NCI-H2171 treated with DMSO at 0.1 percent for 48 hours (cell line): ENCODE measurements at places on chromosomes 7 and 10.

DNA sequence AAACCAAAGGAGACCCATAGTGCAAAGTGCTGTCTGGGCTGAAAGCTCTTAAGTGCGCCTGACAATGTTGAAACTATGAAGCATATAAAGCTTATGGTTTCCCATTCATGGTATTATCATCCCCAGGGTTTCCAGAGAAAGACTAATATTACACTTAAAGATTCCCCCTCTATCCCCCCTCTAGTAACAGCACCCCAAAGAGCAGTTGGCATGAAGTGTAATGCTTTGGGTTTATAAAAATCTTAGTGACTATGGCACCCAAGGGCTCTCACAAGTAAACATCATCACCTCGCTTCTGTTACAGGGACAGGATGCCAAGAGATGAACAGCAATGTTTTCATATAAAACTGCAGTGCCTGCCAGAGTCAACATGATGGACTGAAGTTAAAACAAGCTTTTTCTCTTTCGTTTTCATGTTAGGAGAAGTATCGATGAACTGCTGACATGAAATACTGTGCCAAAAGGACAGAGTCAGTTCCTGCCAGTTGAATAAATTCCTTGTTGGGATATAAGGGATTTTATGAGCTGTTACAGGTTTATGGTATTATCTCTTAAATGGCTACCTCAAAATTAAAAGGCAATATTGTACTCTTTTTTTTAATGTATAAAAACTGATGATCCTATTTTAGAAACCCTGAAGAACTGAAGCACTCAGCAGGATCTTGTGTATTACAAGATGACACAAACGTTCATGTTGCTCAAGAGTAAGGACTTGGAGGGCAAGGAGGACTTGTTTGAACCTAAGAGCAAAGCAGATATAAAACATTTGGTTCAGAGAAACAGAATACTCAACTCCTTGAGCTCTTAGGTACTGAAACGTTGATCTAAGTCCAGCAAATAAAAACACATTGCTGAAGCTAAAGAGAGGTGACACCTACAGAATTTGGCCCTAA lies 203.7 kb upstream of the IMMP2L start:
- no peak for DNase-seq

DNA sequence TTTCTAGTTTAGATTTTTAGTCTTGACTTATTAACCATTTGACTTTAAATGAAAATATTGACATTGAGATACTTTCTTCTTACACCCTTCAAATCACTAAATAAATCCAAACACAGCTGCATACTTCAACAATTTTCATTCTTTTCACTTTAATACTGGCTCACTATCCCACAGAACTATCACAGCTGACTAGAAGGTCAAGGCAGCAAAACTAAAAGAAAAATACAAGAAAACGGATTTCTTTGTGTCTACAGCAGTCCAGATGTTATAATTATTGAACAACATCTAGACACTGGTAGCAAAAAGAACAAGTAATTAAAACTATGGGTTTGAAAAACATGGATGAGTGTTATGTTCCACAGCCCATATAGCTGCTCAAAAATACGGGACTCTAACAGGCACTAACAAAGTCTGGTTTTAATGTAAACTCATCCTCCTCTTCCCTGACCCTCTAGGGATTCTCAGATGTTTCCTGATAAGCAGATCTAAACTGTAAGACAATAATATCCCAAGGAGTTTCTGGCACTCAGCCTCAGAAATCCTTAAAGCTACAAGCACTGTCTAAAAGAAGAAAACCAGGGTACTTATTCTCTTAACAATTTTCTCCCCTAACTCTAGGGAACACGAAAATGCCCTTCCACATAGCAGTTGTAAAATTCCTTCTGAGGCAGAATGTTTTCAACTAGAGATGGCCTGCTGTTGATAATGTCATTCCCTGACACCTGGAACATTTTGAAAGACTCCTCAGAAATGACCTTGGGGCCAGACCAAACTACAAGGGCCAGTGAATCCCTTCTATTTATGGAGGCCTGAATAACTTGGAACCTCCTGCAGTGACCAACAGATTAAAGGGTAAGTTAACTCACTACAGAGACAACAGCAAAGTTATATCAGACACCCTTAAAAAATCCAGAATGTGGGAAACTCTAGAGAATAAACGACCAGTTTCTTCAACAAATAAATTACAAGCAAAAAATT lies 12.8 kb downstream of the DNMBP start:
- peak; percentile 52 for DNase-seq

GRCh38 chr10:3538291-3538655 lies 246.7 kb downstream of the KLF6 start:
- no peak for DNase-seq

DNA sequence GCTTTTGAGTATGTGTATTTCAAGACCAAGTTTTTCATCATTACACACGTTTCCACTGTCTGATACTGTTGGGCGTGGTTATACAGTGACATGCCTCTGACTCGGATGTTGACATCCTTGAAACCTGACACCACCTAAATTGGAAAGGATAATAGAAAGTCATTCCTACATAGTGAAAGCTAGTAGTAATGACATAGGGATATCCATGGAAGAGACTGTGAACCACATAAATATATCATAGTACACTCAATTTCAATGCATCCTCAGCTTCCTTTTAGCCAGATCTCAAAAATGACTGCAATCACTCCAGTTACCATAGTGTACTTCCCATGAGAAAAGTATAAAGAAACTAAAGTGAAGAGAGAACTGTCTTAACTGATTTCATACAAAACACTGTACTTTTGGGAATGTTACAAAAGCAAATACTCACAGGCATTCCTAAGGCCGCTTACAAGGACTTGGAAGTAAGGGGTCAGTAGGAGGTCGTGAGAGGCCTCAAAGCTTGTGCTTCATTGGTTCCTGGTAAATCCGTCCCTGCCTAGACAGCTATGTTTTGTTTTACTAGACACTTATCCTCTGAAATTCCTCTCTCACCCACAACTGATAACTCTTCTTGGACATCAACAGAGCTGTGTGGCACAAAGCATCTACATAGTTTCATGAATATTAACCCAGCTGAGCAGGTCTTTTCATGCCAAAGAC lies 71.8 kb upstream of the VWDE start:
- DNase-seq: peak; percentile 25

GRCh38 chr10:92868036-92868435 lies 19.7 kb downstream of the EXOC6 start:
- DNase-seq: no peak

DNA sequence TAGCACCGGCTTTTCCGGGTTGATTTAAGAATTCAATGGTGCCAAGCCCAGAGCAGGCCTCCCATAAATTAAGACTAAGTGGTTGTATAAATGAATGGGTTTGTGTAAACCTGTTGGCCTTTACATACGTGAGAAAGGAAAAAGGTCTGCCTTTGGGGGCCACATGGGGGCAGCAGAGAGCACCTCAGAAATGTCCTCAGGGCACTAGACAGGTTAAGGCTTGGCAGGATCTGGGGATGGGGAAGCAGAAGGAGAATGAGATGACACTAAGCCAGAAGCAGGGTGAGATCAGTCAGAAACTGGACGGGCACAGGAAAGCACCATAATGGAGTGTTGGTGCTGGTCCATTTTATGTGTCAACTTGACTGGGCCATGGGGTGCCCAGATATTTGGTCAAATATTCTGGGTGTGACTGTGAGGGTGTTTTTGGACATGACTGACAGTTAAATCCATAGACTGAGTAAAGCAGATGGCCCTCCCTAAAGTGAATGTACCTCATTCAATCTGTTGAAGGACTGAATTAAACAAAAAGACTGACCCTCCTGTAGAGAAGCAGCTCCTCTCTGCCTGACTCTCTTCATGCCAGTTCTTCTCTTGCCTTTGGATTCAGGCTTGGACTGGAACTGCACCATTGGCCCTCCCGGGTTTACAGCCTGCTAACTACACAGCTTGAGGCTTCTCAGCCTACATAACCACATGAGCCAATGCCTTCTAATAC lies 58.9 kb downstream of the FRMPD2 start:
- peak; percentile 33 for DNase-seq

GRCh38 chr7:2165610-2166594 lies 66.8 kb downstream of the MAD1L1 start:
- no peak for DNase-seq

GRCh38 chr10:85604884-85605283 lies 761.7 kb downstream of the GRID1 start:
- DNase-seq: no peak

DNA sequence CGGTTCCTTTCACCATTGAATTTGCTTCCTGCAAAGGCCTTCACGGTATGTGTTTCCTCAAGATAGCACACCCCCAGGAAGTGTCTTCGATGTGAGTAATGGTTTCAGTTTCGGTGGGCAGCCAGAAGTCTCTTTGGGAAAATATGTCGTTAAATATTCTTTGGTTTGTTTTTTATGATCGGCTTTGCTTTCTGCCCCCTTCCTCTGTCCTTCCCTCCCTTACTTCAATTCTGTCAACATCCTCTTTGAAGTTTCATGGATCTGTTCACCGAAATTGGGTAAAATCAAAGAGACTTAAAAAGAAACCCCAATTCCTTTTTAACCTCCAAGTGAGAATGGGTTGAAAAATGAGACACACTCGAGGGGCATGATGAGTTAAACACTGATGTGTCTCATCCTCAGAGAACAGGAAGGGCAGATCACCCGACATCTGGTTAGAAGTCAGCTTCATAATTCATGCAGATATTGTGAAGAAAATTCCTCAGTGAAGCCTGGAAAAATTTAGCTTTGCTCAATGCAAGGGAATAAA lies 170.8 kb upstream of the HABP2 start:
- no peak for DNase-seq

- no peak for DNase-seq
Measured at GRCh38 chr7:141133646-141134045, 59.8 kb downstream of the TMEM178B start.

DNA sequence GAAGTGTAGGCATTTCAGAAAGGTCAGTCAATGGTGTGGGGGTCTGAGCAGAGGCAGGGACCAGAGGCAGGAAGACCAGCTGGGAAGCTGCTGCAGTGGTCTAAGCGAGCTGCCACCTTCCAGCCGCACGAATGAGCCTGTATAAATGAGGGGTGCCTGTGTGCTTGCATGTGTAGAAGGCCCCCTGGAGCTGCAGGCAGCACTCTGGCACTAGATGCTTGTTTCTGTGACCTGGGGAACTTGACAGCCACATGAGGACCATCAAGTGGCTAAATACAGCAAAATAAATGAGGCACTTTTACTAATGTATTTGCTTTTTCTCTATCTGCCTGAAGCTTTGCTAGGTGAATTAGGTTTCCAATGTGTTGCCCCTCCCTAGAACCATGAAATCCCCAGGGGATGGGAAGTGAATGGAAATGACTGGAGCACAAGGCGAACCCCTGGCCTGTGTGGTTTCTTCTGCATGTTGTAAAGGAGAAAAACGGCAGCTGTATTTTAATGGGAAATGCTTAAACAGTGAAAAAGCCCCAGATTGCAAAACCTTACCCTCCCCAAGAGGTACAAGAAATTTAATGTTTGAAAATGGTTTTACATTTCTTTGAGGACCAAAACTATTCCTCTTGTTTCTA lies 57.7 kb downstream of the PYROXD2 start:
- DNase-seq: peak; percentile 5

- DNase-seq: no peak
Measured at GRCh38 chr7:29488977-29489376, 74.7 kb upstream of the PRR15 start.

- peak; percentile 90 for DNase-seq
Measured at GRCh38 chr10:77879710-77880109, 46.8 kb downstream of the DLG5 start.

DNA sequence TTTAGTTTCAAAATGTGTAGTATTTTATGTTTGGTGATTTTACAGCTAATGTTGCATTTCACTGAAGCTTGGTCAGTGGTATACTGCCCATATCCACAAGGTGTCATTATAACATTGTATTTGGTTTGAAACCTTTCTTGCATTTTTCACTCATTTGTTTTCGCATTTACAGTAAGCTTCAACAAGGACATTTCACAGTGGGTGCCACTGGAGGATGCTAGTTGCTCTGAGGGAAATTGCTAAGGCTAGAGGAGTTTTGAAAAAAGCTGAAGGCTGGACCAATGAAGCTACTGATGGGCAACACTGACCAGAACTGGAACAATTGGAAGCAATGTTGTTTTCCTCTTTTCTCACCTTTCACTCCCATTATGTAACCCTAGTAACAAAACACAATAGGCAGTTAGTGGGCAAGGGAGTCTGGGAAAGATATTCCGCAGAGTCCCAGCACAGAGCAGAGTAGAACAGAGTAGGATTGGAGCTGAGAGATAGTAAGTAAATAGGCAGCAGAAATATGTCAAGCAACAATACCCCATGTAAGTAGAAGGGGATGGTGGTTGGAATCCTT lies 23.6 kb upstream of the SRI start:
- peak; percentile 23 for DNase-seq

GRCh38 chr7:103547451-103548284 lies 101.7 kb upstream of the SLC26A5 start:
- DNase-seq: no peak

- DNase-seq: no peak
Measured at GRCh38 chr10:77188000-77188395, 449.6 kb downstream of the KCNMA1 start.

DNA sequence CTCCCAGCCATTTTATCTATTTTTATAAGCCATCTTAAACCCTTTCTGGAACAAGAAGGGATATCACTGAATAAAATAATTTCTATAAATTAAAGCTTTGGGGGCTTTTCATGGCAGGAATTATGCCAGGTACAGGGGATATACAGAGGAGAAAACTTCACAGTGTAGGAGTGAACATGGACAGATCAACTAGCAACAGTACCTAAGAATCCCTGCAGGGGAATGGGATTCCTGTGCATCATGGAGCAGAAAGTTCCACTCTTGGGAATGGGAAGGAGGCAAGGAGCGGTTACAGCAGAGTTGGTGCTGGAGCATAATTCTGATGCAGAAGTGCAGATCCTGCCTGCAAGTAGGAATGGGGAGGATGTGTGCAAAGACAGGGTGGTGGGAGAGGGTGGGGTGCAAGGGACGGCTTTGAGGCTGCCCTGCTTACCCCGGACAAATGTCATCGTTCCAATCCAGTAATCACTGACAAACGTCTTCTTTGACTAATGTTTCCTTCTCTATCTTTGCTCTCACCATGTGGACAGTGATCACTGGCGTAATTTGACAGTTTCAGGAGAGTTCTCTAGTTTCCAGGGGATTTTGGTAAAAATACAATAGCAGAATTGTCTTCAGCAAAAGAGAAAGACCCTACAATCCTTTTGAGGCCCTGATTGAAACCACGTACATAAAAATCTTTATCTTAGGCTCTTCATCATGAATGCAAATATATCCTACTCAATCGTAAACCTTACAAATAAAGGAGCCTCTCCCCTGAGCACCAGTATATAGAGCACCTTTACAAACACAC lies 196.7 kb downstream of the HECW1 start:
- no peak for DNase-seq

DNA sequence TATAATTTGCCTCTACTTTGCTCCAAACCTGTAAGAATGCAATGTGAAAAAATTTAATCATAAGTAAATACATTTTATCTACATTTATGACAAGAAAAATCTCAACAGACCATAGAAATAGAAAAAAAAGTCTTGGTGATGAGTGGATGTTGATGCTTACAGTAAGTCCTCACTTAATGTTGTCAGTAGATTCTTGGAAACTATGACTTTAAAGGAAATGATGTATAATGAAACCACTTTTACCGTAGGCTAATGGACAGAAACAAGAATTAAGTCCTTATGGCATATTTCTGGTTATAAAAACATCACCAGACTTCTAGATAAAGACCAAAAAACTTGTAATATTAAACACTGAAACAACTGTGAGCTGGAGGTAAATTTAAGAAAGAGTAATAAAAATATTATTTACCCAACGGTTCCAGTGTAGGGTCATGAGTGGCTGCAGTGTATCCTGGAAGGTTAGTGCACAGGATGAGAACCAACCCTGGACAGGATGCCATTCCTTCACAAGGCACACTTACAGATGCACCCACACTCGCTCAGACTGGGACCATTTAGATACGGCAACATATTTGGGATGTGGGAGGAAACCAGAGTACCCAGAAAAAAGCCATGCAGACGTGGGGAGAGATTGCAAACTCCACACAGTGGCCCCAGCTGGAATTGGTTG lies 76.3 kb downstream of the GLCCI1 start:
- no peak for DNase-seq
